Epithelial cell of esophagus (primary cell): ENCODE measurements at places on chromosomes 13 and 19.

DNA sequence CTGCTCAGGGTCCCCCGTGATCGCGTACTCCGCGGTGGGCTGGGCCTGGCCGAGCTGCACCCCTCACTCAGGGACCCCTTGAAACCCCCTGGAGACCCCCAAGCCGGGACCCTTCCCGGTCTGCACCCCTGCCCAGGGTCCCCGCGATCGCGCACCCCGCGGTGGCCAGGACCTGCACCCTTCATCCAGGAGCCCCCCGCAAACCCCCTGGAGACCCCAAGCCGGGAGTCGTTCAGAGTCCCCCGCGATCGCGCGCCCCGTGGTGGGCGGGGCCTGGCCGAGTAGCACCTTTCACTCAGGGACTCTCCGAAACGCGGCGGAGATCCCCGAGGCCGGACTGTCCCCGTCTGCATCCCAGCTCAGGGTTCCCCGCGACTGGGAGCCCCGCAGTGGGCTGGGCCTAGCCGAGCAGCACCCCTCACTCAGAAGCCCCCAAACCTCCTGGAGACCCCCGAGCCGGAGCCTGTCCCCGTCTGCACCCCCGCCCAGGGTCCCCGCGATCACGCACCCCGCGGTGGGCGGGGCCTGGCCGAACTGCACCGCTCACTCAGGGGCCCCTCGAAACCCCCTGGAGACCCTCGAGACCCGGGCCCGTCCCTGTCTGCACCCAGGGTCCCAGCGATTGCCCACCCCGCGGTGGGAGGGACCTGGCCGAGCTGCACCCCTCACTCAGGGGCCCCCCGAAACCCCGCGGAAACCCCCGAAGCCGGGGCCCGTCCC lies 748 bp downstream of the LMNB2 start:
- DNase-seq: peak; percentile 25

DNA sequence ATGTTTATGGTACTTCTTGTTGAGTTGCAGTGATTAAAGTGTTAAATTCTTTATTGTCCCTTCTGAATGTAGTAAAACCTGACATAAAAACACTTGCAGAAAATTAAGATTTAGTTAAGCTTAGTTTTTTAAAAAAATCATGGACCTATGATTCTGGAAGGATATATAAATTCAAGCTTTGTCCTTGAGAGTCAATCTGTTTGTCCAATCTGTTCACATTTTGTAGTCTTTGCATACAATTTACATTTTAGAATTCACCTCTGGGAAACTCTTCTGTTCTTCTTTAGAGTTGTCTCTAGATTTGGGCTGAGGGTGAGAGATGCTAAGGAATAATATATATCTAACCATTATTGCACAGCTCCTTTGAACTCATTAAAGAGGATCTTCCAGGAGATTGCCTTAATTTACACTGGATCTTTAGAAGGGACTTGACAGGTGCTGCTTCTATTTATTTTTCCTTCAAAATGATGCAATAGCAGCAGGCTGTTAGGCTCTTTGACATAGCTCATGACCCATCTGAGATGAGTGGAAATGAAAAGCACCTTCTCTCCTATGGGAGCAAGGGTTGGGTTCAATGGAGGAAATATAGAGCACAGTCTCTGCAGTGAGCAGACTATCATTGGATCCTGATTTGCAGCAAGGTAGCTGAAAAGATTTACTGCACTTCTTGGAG lies 433.9 kb downstream of the GPC6 start:
- DNase-seq: no peak

DNA sequence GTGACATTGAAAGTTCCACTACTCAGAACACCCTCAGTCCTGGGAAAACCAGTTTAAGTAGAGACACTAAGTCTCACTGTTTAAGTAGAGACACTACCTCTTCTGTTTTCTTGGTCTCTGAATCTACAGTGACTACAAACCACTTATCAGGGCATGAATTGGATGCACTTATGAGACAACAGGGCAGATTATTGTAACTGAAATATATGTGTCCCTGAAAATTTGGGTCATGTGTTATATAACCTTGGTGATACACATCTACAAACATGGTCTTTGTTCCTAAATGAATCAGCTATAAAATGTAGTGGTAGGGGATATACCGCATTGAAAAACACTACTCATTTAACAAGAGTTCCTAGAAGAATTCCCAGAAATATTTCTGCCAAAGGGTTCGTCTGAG lies 55.7 kb downstream of the SERP2 start:
- no peak for DNase-seq

DNA sequence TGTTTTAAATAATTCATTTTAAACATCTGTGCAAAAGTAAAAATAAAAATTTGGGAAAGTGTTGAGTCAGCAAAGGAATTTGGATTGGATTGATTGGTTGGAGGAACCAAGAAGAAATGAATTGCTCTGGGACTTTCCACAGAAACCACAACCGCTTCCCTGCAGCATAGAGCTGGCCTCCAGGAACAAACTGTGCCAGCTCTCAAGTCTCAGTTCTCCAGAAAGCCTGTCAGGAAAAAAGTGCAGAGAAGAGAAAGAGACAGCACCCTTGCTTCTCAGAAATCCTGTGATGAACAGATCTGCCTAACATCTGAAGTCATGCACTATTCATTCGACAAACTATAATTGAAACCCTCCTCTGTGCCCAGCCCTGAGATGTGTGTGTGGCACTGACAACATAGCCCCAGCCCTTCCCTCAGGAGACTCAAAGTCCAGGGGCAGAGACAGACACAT lies 14.8 kb downstream of the LYPD3 start:
- DNase-seq: peak; percentile 62

DNA sequence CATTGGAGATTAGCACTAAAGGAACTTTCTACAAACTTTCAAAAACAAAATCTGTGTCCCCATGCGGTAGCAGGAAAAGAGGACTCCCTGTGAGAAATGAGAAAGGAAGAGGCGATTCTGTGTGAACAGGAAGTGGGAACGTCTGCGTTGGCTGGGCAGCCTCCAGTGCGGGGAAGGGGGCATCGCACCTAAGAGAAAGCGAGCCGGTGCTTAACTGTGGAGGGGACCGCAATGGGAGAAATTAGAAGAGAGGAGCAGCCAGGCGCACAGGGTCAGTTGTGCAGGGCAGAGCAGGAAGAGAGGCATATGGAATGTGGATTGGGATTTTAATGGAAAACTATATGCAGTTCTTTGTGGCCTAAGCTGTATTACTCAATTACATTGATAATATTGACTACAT lies 77.4 kb upstream of the DOCK9 start:
- DNase-seq: no peak

DNA sequence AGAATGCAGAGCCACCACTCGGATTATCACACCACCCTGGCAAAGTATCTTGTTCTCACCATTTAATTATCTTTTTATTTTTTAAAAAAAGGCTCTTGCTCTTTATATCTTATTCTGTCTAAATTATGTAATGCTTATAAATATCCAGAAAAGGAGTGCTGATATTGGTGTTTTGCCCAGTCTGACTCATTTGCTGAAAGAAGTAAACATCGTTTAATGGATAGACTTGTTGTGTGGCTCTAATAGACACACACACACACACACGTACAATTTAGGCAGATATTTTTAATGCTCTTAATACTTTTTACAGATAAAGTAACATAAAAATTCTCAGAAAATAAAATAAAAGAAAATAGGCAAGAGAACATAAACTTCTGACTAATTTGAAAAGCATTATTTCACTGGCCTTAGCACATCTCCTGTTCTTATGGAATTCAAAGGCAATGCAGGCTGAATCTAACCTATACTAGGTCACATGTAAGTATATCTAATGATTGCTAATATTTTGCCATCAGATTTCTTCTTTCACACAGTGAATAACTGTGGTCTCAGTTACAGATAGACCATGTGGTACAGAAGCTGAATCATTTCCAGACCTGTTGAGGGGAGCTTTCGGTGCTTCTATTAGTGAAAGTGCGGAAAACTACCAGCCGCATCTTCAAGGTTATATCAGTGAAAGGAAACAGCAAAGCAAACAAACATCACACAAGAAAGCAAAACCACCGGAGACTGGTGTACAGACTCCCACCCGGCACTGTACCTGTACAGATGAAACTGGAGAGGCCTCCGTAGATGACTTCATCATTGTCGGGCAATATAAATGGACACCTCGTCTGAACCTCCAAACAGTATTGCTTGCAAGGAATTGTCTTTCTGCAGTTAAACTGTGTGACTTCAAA lies 642.1 kb upstream of the ARGLU1 start:
- no peak for DNase-seq

GRCh38 chr19:3269916-3270671 lies 45.6 kb downstream of the CELF5 start:
- DNase-seq: no peak

GRCh38 chr13:59734393-59734792 lies 429.3 kb downstream of the DIAPH3 start:
- no peak for DNase-seq

DNA sequence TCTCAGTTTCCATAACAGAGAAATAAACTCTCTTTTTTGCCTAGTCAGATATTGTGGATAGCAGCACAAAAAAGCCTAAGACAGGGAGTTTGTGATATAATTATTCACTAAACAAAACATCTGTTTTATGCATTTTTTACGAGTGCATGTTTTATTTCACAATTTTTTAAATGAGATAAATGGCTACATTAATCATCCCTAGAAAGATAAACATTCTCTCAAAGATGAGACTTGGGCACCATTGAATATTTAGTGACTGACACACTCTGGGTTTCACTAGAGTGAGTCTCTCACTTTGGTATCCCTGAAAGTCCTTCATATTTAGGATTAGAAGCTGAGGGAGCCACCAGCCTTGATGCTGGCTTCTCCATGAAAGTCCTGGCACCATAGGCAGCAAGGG lies 74.3 kb upstream of the LRCH1 start:
- DNase-seq: no peak

GRCh38 chr13:113758651-113759524 lies at the start of gene TMEM255B:
Gene TMEM255B (plus strand): TSS chr13:113759226. CDS start chr13:113759270, 44 bp downstream.
- DNase-seq: peak; percentile 73

DNA sequence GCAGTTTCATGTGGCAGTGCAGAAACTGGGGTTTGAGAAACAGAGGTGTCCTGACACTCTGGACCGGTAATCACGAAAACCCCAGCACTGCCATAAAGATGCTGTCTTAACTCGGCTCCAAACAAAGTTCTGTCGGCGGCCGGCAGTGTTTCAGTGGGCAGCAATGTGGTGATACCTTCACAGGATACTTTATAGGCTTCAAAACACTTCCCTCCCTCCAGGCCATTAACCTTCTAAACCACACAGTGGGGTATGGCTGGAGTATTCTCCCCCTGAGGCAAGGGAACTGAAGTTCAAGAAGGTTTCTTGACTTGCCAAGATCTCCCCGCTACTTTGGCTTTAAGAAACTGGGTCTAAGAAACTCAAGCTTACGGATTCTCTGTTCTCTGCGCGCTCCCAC lies 1.1 kb downstream of the RUBCNL start:
- no peak for DNase-seq
